ENCODE measurements at places on chromosomes 4 and X.

DNA sequence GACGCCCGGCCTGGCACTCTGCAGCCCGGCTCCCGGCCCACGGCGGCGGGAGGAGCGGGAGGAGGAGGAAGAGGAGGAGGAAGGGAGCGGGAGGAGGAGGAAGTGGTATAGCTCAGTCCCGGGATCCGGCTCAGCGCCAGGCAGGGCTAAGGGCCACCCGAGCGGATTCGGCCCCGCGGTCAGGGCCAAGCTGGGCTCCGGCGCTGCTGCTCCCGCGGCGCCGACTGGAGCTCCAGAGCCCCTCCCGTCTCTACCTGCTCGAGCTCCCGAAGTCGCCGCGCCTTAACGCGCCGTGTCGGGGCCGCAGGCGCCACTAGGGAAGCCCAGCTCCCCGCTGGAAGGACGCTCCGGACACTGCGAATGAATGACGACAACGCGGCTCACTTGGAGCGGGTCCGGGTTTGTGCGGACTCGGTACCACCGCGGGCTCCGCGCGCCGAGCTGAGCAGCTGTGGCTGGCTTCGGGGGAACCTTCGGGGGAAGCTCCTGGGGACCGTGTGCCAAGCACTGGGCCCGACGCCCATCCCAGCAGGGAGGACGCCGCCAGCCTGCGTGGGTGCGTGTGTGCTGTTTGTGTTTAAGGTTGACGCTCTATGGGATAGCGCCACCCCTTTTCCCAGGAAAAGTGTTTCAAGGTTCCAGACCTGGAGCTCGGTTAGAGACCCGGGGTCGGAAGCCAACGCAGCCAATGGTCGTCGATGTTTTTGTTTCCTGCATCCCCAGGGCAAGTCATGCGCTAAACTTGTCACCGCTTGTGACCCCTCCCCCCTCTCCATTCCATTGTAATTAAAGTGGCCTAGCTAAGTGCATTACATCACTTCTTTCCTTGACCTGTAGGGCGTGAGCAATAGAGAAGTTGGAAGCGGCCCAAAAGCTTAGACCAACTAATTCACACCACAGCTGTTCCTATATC is at the start of gene TBC1D9:
Gene TBC1D9 (minus strand): TSS at position 67 of the 913 bp plus-strand sequence. CDS start 340 bp downstream, outside the sequence.
- DNase-seq: no peak

- no peak for DNase-seq
Measured at GRCh38 chr4:150007512-150007911, 70.7 kb upstream of the DCLK2 start.

- no peak for DNase-seq
Measured at GRCh38 chrX:123713434-123713833, 19.4 kb downstream of the THOC2 start.

DNA sequence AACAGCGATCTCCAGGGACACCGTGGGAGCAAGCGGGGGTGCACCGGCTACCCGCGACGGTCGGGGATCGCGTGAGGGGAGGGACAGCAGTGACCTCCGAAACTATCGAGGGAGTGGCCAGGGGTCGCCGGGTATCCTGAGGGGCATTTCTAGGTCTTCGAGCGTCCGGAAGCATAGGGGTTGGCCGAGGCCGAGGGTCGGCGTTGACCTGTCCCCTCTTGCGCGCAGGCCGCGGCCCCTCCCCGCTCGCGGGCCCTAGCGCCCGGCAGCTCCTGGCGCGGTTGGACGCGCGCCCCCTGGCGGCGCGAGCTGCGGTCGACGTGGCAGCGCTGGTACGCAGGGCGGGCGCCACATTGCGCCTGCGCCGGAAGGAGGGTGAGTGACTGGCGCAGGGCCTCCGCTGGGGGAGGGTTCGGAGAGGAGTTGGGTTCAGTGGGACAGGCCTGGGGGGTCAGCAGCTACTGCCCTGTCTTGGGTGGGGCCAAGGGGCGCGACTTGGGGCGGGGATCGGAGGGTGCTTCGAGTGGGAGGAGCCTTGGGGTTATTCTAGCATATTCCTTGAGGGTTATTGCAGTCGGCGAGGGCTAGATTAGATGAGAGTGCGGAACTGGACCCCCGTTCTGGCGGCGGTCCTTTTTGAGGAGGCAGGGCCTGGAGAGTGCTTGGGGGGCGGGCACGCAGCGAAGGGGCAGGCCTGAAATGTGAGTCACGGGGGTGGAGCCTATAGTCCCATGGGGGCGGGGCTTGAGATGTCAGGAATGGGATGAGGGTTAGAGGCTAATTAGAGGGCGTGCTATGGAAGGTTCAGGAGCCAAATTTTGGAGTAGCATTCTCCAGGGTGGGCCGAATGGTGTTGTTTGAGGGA is 1.2 kb downstream of the MAGIX start:
- DNase-seq: peak; percentile 66

GRCh38 chrX:79506001-79506400 is 138.9 kb upstream of the ITM2A start:
- DNase-seq: no peak

GRCh38 chr4:142044271-142044670 is 407.9 kb downstream of the IL15 start:
- no peak for DNase-seq

GRCh38 chrX:97564496-97564895 is 680.8 kb downstream of the RPA4 start:
- DNase-seq: no peak

DNA sequence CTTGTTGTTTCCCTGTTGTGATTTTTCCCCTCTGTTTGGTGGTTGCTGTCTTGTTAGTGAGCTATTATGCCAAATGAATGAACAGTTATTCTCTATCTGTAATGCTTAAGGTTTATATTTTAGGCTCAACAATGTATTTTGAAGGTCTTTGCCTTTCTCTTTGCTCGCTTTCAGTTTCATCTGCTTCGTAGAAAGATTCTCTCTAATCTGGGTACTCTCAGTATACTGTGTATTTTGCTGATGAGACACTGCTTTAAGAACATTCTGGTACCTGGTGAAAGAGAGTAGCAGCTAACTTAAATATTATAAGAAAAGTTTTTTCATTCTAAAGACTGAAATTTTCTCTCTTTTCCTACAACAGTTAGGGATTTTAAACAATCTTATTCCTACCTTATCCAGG is 1274.7 kb upstream of the PABPC4L start:
- DNase-seq: no peak

GRCh38 chr4:186249785-186250754 is 15.9 kb upstream of the F11 start:
- DNase-seq: no peak

GRCh38 chr4:132955146-132955545 is 193.9 kb upstream of the PCDH10 start:
- DNase-seq: no peak

DNA sequence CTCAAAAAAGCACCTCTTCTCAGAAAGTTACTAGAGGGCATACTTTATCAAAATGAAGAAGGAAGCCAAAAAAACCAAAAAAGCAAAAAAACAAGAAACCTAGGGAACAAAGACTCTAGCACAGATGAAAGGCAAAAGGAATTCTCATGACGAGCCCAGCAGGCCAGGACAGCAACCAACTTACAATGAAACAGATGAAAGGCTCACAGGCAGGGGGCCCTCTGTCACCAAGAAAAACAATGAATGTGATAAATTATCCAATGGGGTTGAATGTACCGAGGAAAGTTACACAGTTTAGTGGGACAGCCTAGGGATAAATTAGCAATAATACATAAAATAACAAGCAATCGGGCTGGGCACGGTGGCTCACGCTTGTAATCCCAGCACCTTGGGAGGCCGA is 79.0 kb downstream of the GPR82 start:
- DNase-seq: no peak

GRCh38 chr4:162645381-162645780 is 481.6 kb upstream of the FSTL5 start:
- no peak for DNase-seq

- DNase-seq: no peak
Measured at GRCh38 chrX:103722505-103722904, 11.8 kb downstream of the TMEM31 start.

DNA sequence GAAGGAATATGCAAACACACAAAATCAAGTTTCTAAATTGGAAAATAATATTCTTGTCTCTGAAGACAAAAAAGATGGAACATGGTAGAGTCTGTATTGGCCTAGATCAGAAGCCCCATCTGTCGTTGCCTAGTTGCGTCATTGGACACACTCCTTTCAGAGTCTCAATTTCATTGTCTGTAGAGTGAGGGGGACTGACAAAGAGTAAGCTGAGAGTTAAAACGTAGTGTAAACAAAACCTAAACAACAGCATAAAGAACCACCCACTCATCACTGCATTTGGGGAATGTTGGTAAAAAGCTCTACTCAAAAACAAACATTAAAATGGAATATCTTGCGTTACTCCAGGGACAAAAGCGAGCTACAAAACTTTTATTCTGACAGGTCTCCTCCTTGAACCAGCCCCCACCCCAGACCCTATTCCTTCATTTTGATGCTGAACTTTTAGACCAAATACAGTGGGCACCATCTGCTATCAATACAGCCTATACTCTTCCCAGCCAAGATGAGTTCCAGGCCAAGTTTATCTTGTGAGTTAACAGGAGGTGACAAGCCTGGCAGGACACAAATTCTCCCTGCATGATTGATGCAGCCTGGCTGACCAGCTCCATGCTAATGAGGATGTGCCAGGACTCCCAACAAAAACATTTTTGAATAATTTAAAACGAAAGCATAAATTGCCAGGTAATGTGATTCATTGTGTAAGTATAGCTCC is 125.2 kb downstream of the COL25A1 start:
- DNase-seq: no peak

GRCh38 chr4:169724260-169724659 is 33.5 kb downstream of the HPF1 start:
- DNase-seq: no peak

DNA sequence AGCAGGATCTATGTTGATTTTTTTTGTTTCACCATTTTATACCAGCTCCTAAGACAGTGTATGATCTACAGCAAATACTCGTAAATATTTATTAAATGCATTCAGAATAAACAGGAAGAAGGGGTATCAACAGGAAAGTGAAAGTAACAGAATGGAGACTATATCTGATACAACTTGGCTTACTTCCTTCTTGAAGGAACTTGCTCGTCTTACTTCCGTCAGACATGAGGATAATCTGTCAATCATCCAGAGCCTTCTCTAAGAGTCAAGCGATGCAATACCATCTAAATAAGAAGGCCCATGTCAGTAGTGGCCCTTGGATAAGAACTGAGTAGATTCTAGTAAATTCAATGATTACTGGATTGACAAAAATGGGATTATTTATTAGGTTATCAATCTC is 84.2 kb downstream of the CAMK2D start:
- no peak for DNase-seq

- DNase-seq: no peak
Measured at GRCh38 chr4:6987588-6987961, 55.6 kb upstream of the TADA2B start.

GRCh38 chr4:113293674-113294073 is 244.2 kb downstream of the ANK2 start:
- DNase-seq: no peak

- no peak for DNase-seq
Measured at GRCh38 chr4:40170588-40170987, 26.2 kb upstream of the RHOH start.

DNA sequence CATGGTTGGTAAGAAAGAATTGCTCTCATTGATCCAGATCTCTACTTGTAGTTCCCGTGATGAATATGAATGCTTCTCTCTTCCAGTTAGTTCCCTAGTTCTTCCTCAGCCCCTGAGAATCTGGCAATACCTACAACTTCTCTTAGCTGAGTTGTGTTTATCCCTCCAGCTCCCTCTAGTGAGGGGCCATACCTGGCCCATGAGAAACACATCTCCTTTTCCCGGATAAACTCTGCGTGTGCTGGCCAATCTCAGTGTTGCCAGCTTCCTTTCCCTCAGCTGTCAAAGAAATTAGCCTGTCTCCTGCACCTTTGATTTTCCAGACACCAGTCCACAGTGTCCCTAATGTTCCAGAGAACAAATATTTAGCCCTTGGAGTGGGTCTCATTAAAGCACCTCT is 5.7 kb downstream of the CBLL2 start:
- DNase-seq: no peak

GRCh38 chrX:151687635-151688034 is 7.6 kb upstream of the PRRG3 start:
- DNase-seq: no peak

DNA sequence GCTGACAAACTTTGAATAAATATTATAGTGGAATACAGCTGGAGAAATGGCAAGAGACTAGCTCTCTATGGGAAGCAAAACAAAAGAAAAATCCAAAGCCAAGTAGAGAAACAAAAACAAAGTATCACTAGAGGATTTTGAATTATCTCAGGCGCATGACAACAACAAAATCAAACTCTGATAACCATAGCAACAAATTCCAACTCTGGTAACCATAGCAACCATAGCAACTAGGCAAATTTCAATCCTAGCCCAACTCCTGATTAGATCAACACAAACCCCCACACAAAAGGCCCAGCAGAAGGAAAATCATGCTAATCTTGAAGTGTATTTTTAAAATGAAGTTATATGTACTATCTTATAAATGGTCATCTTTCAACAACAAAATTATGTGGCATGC is 98.4 kb upstream of the MAGEE2 start:
- DNase-seq: no peak

- DNase-seq: no peak
Measured at GRCh38 chr4:181477591-181477990, 765.6 kb upstream of the TENM3 start.

- no peak for DNase-seq
Measured at GRCh38 chr4:124939908-124940307, 227.4 kb upstream of the ANKRD50 start.

GRCh38 chrX:50704360-50704759 is 109.6 kb downstream of the SHROOM4 start:
- no peak for DNase-seq

DNA sequence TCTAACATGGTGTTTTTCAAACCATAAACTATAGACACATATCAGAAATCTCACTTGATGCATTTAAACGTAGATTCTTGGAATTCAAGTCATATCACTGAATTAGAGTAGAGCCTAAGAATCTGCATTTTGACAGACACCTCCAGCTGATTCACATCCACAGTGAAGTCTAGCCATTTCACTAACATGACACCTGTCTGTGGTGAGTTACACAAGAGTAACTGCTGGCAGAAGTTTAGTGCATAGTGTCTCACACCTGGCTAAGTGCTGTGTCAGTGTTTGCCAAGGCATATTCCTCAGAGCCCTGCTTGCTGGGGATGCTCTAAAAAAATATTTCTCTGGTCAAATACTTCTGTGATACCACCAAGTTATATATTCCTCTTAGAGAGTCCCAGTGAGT is 237.5 kb upstream of the DIAPH2 start:
- DNase-seq: no peak

DNA sequence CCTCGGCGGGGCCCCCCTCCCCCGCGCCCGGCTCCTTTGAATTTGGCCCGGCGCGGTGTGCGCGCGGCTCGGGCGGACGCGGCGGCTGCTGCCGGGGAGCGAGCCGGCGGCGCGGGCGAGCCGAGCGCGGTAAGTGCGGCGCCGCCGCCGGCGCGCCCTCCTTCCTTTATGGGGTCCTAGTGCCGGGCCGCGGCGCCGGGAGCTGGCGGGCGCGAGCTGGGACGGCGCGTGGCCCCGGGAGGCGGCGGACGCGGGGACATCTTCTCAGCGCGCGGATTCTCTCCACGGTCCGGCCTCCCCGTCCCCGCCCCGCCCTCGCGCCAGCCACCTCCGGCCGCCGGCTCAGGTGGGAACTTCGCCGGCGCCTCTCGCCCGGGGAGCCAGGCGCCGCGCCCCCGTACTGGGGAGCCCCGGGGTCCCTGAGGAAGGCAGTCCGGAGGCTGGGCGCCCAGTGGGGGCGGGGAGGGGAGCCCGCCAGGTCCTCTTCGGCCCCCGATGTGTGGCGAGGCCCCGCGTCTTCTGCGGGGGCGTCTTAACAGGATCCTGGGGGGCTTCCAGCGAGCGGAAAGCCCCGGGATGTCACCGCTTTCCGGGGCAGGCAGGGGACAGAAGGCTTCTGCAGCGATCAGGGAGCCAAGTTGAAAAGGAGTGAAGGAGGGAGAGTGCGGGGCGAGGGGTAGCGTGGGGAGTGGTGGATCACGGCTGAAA is 98.4 kb upstream of the TENM3 start:
- no peak for DNase-seq
